Stimulated activated memory B cell treated with anti-CD40 and anti-IgM and Interleukin-4, amounts not matched to agents 10 μg/mL and 1 μg/mL and 100 μg/mL, for 72 hours (primary cell): ENCODE measurements at places on chromosomes 7 and 10.

DNA sequence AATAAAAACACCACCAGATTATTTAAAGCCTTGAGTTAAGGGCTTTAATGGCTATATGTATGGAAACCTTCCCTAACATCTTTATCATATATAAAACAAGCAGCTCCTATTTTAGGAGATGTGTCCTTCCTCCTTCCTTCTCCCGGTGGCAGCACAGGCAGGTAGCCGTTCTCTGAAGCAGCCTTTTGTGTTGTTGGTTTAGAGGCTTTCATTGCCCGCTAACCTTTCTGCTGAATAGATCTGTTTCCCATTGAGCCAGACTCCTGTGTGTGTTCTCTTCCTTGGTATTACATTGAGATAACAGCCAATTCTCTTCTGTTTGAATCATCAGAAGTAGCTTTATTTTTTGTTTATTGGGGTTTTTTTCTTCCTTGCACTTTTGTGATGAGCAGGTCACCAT is 131.3 kb downstream of the CACNB2 start:
- ATAC-seq, result no peak

GRCh38 chr10:129833468-129833950 is 130.6 kb downstream of the EBF3 start:
- no peak for ATAC-seq

DNA sequence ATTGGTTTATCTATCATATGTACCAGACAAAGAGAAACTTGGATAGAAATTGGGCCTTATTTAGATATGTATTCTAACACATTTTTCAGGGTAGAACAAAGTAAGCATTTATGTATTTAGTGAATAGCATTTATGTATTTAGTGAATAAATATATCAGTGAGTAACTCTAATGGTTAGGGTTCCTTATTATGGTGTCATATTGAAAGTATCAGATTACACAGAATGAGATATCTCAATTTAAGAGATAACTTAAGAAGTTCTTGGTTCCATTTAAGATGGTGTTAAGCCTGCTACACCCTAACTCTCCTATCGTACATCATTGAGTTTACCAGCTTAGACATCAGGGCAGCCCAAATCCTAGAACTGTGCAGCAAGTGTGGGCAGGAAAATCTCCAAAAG is 35.9 kb upstream of the DMTF1 start:
- ATAC-seq, result no peak

GRCh38 chr10:62538606-62539005 is 164.4 kb downstream of the ZNF365 start:
- ATAC-seq, result no peak

DNA sequence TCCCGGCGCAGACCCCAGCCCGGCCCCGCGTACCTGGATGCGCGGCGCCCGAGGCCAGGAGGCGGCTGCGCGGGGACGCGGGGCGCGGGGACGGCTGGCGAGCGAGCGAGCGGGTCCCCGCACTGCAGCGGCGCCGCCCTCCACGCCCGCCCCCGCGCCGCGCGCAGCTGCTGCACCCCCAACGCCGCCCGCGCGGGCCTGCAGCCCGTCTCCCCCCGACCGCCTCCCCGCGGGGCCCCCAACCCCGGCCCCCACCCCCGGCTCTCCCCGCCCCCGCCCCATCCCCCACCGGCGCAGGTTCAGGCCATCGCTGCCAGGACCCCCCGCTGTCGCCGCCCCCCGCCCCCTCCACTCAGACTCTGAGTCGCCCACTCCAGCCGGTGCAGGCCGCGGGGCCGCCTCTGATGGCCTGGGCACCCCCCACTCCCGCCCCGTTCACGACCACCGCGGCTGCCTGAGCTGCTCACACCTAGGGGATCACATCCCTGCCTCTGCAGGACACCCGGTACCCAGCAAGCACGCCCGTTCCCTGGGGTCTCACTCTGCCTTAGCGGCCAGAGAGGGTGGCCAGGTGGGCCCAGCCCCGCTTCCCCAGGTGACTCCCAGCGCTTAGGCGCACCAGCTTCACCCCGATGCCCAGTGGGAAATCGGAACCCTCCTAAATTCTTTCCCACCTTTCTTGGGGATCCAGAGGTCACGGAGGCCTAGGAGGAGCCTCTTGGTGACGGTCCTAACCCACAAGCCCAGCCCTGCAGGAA is 13.9 kb upstream of the DNAAF5 start:
- peak; percentile 31 for ATAC-seq

GRCh38 chr7:2800220-2800930 is 43.7 kb downstream of the GNA12 start:
- peak; percentile 41 for ATAC-seq

GRCh38 chr10:12852687-12853086 is 148.8 kb downstream of the CCDC3 start:
- ATAC-seq, result no peak

DNA sequence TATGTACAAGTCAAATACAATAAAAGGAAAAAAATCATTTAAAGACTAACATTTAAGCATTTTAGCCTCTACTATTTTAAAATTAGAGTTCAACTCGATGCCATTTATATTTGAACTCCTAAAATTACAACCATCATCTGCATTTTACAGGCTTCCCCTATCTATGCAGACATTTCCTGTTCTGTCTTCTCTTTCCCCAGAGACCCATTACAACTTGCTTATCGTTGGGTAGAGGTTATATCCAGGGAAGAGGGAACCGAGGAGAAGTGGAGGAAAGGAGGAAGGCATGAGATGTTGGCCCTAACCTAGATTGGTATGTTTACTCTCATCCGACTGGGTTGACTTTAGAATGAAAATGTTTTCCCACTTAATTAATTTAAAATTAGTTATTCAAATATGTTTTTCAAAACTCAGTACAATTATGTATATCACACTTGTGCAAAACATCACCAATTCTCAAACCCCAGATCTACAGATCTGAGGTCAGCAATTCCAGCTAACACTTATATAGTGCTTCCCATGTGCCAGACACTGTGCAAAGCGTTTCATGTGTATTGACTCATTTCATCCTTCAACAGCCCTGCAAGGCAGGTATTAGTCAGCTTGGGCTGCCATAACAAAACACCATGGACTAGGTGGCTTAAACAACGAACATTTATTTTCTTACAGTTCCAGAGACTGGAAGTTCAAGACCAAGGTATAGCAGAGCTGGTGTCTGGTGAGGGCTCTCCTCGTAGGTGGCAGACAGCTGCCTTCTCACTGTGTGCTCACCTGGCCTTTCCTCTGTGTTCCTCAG is 27.3 kb upstream of the HERPUD2 start:
- peak; percentile 66 for ATAC-seq

DNA sequence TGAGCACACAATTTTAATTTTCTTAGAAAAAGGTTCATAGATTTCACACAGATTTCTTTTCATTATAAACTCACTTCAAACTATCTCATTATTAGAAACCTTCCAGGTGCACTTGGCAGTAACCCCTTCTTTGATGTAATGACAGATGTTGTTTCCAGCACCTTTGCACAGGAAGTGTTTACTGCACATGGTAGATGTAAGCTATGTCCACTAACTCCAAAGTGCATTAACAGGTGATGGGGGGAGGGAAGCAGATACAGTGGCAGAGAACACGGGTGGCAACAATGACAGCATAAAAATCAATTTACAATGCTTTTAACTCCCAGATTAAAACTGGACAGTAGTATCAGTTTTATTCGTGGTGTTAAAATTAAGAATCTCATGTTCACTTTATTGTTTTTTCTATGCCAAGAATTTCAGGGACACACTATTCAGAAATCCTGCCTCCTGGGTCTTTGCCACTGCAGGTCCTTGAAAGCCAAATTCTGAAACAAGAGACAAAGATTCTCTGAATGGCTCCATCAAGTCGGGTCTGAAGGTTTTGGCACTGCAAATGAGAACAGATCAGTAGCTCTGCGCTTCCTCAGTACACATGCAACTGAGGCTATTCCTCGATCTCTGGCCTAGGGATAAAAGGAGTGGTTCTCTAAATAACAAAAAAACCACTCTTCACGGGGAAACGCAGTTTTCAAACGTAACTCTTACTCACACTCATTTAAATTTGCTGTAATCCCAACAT is 187.7 kb downstream of the JAZF1 start:
- ATAC-seq, result no peak
